ENCODE measurements at places on chromosomes 1 and 21.

DNA sequence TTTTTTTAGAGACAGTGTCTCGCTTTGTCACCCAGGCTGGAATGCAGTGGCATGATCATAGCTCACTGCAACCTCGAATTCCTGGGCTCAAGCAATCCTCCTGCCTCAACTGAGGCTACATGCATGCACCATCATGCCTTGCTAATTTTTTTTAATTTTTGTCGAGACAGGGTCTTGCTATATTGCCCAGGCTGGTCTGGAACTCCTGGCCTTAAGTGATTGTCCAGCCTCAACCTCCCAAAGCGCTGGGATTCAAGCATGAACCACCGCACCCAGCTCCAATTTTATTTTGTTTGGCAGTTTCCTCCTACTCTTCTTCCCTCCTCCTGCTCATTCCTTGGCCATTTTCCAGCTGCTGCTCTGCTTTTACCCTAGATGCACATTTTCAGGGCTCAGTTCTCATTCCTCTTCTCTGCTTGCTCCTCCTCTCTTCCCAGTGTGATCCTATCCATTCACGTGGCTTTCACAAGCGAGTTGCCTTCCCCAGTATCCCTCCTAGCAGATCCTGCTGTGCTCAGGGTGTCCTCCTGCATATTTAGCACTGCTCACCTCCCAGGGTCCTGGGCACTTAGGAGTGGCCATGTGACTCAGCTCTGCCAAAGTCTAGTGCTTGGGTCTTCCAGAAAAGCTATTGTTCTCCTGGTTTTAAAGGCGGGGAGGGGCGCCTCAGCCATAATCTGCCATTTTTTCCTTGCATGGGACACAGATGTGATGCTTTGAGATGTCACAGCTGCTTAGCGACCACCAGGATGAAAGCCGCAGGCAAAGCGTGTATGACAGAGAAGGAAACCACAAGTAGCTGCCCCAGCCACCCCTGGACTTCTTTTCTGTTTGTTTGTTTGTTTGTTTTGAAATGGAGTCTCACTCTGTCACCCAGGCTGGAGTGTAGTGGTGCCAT lies 33.7 kb downstream of the PSEN2 start:
- DNase-seq: no peak

GRCh38 chr1:156418416-156419070 lies 49.5 kb downstream of the RHBG start:
- DNase-seq: no peak

- DNase-seq: no peak
These were observed 4.9 kb downstream of the RRP1 start for GRCh38 chr21:43794311-43794710.

DNA sequence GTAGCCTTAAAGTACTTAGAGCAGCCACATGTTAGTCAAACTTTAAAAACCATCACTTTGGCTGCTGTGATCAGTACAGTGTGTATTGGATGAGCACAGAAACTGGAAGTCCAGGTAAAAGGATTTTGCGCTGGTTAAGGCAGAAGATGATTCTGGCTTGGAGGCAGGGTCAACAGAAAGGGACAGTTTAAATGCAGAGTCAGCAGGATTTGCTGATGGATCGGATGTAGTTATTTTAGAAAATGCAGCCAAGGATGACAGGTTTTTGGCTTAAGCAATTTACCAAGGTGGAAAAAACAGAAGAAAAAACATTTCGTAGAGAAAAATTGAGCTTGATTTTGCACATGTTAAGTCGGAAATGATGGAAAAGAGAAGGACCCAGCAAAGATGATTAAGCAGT lies 45.9 kb upstream of the MORC3 start:
- no peak for DNase-seq

- no peak for DNase-seq
These were observed 170.4 kb downstream of the CLIC6 start for GRCh38 chr21:34838956-34839820.

DNA sequence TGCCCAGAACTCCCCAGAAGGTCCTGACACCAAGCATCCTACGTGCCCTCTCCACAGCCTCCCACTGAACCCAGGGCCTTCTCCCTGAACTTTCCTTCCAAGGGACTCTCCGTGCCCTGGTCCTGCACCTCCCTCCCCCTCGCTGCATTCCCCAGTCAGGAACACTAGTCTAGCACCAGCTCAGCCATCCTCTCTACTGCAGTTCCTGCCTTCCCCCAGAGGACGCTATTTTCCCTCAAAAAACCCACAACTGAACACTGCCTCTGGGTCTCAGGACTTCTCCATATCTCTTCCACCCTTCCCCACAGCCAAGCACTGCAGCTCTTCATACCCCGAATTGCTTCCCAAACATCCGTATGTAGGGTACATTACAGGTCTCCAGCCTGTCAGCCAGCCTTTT lies 12.6 kb upstream of the ARTN start:
- no peak for DNase-seq

- no peak for DNase-seq
These were observed 28.5 kb upstream of the UMODL1 start for GRCh38 chr21:42042651-42043050.

DNA sequence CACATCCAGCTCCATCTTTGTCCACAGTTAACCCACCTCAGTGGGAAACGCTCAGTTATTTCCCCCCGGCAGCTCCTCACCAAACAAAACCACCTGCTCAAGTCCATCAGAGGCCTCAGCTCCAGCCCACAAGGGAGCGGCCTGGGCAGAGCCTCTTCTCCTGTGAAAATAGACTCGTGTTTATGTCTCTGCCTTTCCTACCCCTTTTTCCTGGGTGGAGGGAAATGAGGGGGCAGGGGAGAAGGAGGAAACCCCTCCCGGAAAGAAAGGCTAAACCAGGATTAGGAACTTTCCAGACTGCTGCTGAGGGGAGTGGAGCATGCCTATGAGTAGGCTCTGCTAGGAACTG lies 81.6 kb downstream of the PAX7 start:
- DNase-seq: no peak

- no peak for DNase-seq
These were observed 9.4 kb upstream of the FMO3 start for GRCh38 chr1:171081314-171081753.

- DNase-seq: no peak
These were observed 21.1 kb upstream of the ADGRB2 start for GRCh38 chr1:31785020-31785946.

GRCh38 chr1:194705123-194705854 lies 1518.9 kb upstream of the B3GALT2 start:
- DNase-seq: peak; percentile 5

DNA sequence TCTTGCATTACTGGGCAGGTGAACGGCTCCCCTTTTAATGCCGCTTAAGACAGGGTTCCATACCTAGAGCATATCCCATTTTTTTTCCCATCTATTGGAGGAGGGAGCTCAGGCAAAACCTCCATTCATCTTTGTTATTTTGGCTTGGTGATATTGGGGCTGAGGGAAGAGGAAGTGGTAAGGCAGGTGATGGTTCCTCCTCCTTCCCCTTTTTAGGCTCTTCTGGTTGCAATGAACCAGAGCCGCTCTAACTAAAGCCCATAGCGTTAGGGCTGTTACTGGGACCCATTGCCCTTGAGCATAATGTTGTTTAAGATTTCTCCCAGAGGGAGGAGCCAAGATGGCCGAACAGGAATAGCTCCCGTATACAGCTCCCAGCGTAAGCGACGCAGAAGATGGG lies 21.1 kb downstream of the PYHIN1 start:
- peak; percentile 48 for DNase-seq

DNA sequence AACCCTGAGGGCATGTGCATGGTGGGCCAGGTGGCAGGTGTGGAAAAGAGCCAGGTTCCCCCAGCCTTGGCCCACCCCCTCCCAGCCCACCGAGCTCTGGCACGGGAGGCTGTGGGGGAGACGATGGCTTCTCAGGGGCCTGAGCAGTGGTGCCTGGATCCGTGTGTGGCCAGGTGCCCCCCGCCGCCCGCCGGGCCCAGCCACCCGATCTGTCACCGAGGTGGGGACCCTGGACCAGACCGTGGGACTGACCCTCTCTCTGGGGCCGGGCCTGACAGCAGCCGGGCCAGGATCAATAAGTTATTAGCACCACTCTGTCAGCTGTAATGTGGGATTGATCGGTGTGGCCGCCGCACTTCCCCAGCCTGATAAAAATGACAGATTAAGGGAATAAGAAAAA lies 13.8 kb downstream of the SAMD11 start:
- DNase-seq: no peak

GRCh38 chr1:209375097-209375496 lies 208.4 kb upstream of the CAMK1G start:
- DNase-seq: no peak

DNA sequence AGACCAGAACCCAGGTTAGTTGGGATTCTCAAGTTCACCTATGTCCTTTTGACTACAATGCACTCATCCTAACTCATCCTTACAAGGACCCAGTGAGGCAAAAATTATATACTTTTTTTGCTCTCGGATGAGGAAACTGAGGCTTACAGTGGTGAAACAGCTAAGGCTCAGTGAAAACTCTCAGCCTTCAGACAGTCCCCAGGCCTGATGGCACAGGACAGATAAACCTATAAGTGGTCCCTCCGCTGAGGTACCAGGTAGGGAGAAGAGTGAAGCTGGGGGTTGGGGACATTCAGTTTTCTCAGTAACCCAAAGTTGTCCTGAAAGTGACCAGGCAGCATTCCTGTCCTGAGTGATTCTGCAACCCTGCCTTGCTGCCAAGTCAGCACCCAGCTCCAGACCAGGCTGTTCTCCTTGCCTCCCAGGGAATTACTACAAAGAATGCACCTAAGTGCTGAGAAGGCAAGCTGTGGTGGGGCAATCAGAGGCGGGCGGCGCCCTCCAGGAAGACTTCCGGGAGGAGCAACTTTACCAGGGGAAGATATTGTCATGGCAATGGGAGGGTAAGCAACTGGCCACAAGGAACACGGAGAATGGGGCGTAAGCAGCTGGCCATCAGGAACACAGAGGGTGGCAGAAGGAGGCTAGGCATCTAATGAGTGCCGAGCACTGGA lies 4.6 kb downstream of the TENT5B start:
- no peak for DNase-seq

- DNase-seq: no peak
These were observed 2.9 kb upstream of the PTGFRN start for GRCh38 chr1:116906812-116907211.

GRCh38 chr1:64829411-64830029 lies 84.6 kb downstream of the RAVER2 start:
- no peak for DNase-seq

DNA sequence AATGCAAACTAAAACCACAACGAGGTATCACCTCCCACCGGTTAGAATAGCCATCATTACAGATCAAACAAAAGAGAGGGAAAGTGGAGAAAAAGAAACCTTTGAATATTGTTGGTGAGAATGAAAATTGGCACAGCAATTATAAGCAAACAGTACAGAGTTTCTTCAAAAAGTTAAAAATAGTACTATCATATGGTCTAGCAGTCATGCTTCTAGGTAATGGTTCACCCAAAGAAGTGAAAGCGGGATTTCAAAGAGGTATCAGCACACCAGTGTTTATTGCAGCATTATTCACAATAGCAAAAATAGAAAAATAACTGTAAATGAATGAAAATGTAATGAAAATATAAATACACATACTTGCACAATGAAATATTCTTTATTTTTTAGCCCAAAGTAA lies 8.2 kb downstream of the OR2T10 start:
- no peak for DNase-seq

DNA sequence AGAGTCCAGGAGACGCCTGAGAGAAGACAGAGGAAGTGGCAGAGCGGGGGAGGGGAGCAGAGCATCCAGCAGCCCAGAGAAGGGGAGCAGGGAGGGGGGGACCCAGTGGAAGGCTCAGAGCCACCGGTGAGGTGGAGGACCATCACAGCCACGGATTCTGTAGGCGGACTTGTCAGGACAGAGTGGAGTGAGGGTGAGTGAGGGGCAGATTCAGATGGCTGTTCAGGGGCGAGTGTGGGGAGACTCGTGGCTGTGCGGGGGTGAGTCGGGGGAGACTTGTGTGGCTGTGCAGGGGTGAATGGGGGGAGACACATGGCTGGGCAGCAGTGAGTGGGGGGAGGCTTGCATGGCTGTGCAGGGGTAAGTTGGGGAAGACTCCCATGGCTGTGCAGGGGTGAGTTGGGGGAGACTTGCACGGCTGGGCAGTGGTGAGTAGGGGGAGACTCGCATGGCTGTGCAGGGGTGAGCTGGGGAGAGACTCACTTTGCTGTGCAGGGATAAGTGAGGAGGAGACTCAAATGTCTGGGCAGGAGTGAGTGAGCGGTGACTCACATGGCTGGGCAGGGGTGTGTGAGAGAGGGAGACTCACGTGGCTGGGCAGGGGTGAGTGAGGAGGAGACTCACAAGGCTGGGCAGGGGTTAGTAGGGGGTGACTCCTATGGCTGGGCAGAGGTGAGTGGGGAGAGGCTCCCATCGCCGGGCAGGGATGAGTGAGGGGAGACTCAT lies 56.8 kb upstream of the ABCG1 start:
- no peak for DNase-seq

DNA sequence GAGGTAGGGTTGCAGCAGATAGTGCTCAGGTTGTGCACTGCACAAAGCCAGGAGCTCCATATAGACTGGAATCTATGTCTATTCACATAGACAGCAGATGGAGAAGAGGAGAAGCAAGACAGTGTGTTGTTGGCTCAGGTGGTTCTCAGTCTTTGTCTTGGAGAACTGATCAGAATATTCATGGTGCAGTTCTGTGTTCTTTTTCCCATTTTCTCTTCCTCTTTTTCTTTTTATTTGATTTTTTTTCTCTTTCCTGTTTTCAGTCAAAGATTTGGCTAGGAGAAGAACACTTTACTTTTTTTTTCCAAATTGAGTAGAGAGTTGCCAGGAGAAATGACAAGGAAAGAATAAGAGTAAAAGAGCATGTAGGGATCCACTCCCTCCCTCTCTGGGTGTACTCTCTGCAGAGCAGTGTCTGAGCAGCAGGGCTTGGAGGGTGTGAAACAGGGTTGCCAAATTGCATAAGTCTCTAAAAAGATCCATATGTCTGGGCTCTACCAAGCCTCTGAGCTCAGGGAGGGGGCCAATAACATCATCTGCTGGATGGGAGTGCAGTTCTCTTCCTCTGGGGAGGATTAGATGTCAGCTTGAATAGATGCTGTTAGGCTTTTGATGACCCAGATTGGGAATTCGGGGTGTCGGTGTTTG lies 8.7 kb upstream of the CD34 start:
- no peak for DNase-seq

- DNase-seq: peak; percentile 97
These were observed 16.0 kb downstream of the RRP1 start for GRCh38 chr21:43805275-43805800.

DNA sequence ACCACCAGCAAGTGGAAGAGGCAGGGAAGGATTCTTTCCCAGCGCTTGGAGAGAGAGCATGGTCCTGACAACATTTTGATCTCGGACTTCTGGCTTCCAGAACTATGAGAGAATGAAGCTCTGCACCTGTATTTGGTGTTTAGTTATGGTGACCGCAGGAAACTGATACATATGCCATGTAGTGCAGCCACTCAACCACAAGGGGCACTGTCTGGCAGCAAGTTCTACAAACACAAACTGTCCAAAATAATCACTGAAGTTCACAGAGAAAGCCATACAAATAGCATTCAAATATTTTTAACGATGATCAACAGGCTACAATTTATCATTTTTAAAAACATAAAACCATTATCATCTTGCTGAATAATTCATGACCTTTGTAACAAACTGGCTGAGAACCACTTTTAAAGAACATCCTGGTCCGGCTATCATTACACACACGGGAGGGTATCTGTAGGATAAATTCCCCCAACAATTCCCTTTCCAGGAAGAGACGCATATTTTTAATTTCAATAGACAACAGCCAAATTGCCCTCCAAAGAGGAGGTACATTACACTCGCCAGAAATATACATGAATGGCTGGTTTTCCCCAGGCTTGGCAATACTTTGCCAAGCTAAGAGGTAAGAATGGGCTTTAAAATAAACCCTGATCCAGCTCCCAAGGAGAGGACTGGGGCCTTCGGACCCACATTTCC lies 9.2 kb upstream of the CBR3 start:
- no peak for DNase-seq
